ENCODE measurements at places on chromosomes 7 and 10.
A peak's percentile ranks its signal among the peaks of the same experiment; 100 is the strongest.

DNA sequence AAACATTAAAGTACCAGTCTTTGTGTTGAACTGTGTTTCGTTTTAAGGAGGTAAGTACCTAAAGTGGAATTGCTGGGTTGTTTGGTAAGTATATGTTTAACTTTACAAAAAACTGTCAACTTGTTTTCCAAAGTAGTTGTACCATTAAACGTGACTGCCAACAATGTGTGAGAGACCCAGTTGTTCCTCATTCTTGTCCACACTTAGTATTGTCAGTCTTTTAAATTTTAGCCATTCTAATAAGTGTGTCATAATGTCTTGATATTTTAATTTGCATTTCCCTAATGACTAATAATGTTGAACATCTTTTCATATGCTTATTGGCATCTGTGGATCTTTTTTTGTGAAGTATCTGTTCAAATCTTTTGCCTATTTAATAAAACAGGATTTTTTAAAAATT is 74.3 kb downstream of the POLL start:
- DNase-seq: no peak

GRCh38 chr10:43980313-43980712 is 331.6 kb upstream of the ZNF32 start:
- no peak for DNase-seq

DNA sequence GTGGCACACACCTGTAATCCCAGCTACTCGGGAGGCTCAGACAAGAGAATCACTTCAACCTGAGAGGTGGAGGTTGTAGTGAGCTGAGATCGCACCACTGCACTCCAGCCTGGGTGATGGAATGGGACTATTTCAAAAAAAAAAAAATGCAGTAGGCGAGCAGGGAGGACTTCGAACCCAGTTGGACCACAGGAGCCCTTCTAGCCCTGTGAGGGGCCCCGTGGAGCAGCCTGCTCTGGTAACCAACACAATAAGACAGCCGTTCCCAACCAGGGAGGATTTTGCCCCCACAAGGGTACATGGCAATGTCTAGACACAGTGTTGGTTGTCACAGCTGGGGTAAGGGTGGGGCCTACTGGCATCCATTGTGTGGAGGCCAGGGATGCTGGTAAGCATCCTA is 63.9 kb upstream of the BTBD16 start:
- no peak for DNase-seq

GRCh38 chr7:26307226-26307625 is 15.6 kb downstream of the SNX10 start:
- no peak for DNase-seq

DNA sequence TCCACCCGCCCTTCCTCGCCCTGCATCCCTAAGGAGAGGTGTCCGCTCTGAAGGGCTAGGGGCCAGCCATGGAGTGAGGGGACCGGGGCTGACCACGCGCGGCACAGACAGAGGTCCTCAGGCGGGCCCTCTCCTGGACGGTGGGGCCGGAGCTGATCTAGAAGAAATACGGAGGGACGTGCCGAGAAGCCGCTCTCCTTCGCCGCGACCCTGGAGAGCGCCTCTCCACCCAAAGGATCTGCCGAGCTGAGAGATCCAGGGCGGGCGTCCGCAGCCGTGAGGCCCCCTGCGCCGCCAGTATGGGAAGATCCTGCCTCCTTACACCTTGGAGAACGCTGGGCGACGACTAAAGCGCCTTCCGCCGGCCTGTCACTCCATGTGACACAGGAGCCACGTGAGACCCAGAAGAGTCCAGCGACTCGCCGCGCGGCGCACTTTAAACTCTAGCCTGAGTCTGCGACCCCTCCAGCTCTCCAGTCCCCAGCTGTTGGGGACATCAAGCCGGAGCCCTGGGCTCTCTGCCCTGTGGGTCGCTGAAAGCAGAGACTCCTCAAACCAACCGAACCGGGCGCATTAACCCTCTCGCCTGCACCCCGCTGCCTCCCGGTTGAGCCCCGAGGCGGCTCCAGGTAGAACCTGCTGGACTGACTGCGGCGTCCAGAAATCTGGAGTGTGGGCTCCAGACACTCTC is 1.5 kb upstream of the SFMBT2 start:
- peak; percentile 60 for DNase-seq

- DNase-seq: no peak
These were observed 180.8 kb downstream of the USP6NL start for GRCh38 chr10:11430421-11431215.

- DNase-seq: no peak
These were observed at the start of gene A1CF for GRCh38 chr10:50885097-50885859. Gene A1CF, minus strand, starts transcription at chr10:50885627. Its CDS starts 25,687 bp downstream, at chr10:50859940.

DNA sequence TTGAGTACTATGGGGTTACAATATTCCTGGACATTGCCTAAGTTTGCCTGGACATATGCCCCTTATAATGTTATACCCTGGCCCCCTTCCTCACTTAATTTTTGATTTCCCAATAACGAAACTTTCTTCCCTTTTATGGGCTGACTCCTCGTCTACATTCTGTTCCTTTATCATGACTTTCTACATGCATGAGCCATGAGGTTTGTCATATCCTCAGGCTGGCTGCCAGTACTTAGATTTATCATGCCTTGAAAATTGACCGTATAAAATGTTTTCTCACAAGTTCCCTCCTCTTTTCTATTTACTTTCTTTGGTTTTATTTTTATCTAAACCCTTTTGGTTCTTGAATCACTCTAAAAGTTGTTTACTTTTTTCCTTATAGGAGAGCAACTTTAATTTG is 4.7 kb downstream of the DNAH11 start:
- DNase-seq: no peak

DNA sequence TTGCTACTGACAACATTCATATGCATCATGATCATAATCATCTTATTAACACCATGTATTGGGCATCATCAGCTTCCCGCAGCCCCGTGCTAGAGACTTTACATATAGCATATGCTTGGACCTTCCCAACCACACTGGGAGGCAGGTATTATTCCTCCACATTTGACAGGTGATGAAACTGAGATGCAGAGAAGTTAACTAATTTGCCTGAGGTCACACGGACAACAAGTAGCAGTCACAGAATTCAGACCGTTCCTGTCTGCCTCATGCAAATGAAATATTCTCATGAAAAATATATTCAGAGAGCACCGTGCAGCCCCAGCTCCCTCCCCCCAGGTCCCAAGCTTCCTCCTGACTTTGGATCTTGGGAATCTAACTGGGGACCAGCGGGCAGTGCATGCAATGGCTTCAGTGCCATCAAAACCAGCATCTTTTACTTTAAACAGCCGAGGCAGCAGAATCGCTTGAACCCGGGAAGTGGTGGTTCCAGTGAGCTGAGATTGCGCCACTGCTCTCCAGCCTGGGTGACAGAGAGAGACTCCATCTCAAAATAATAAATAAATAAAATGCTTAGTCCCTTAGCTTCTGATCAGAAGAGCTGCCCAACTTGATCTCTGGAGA is 112.2 kb upstream of the GPR26 start:
- DNase-seq: no peak

DNA sequence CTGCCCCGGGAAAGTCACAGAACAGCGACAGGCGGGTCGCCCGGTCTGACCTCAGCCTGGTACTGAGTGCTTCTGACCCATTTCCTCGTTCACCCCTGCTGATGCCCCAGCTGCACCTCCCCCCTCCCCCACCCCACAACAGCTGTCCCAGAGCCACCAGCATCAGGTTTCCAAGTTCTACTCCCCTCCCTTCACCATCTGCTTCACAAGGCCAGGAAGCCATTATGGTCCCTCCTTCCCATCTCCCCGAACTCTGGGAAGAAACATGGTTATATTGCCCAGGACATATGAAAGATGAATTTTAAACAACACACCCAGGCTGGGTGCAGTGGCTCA is 301.9 kb upstream of the GALNT17 start:
- DNase-seq: no peak

GRCh38 chr7:136213012-136213411 is 235.9 kb upstream of the MTPN start:
- no peak for DNase-seq

GRCh38 chr10:86446440-86446839 is 75.2 kb downstream of the WAPL start:
- DNase-seq: no peak

DNA sequence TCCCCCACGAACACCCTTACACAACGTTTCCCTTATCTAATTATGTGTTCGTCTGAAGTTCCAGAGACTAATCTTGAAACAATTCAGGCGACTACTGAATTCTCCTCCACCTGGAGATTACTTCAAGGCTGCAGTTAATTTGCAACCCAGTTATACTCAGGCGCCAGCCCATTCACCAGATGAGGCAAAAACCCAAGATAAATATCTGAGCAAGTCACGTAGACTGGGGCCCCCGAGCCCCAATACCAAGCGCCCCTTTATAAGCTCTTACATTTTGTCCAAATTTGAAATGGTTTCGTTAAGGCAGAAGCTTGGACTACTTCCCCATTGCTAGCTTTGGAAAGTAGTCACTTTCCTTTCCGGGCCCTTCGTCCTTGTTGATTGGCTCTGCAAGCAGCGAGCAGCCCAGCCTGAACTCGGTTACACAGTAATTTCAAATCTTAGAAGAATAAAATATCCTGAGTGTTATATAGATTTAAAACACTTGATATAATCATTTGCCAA is 1.2 kb downstream of the TPK1 start:
- DNase-seq: peak; percentile 31

DNA sequence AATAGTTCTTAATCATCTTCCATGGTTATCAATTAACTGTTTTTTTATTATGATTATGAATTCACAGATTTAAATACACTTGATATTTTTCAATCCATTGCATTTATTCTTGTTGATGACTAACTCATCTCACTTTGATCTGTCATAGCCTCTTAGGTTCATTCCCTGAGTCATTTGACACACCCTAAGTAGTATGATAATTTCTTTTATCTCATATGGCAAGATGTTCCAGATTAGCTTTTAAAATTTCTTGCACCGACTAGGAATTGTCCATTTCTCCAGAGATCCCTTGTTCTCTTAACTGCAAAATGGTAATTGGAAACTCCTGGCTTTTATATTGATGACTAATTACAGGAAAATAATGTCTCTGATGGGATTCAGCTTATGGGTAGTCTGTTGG is 87.6 kb upstream of the CCDC6 start:
- DNase-seq: no peak

DNA sequence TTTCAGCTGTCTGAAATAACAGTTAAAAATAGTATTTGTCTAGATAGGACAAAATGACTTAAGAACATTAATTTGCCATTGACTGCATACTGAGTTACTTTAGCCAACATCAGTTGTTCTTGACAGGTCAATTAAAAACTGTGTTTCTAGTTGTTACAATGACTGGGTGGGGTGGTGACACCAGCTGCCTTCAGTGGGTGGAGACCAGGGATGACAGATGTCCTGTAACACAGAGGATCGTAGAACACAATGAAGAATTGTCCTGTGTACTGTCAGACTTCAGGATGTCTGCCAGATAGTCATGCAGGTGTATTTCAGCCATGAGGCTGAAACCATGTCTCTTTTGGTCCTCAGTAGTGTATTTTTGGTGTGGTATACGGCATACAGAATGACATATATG is 24.4 kb downstream of the TRUB1 start:
- no peak for DNase-seq

DNA sequence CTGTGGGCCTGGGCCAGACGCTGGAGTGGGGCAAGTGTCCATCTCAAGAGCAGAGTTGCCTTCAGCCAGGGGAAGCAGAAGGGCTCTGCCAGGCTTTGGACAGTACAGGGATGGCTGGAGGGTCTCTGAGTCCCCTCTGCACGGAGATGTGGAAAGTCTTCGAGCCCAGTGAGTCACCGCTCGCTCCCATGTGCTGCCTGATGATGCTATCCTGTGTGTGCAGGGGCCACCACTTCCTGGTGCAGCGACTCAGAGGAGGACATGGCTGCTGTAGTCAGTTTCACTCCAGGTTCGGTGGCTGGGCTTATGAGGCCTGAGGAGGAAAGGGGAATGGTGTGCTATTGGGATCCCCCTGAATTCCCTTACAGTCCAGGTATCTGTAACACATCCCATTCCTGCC is 6.0 kb downstream of the ADCYAP1R1 start:
- no peak for DNase-seq

DNA sequence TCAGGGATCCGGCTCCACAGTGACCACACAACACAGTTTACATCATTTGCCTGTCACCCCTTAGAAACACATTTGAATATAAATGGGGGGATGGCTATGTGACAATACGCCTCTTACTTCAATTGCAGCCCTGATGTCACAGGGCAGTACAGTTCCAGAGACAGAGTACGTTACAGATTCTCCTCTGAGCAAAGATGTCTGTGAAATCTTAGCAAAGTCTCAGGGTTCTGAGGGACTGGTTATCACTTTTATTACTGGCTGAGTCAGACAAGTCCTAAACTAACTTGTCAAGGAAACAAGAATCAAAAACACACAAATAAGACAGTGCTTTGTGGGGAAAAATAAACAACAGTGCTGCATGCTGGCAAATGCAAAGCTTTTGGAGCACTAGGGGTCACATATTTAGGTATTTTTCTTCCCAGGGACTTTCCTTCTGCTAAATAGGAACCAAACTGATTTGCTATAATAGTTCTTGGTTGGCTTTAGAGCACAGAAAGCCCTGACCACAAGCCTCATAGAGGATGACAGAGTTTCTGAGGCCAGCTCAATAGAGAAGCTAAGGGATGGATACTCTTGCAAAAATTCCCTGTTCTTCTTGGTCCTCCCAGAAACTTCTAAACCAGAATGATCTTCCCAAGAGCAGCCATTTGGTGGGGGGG is 501.6 kb downstream of the GRID1 start:
- DNase-seq: no peak

DNA sequence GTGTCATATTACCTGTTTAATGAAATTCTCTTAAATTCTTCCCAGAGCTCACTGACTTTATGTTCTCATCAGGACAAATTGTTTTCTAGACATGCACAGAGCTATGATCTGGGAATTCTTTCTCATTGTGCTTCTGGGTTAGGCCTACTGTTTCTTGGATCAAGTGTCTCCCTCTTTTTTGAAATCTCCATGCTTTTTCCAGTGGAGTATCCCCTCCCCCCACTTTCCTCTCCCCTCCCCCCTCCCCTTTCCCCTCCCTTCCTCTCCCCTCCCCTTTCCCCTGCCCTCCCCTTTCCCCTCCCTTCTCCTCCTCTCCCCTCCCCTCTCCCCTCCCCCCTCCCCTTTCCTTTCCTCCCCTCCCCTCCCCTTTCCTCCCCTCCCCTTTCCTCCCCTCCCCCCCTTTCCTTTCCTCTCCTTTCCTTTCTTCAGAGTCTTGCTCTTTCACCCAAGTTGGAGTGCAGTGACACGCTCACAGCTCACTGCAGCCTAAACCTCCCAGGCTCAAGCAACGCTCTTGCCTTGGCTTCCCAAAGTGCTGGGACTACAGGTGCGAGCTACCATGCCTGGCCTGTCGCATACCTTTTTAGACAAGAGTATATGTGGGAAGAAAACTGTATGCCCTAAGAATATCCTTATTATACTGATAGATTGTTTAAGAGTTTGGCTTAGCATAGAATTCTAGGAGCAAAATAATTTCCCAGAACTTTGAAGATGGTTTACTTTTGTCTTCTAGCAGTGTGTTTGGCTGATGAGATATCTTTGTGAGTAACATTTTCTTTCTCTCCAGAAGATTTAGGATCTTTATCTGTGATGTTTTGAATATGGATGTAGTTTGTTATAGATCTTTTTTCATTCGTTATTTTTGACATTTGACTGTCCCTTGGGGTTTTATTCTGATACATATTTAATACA is 2.5 kb downstream of the DYNC2I1 start:
- no peak for DNase-seq

Measured in activated CD4-positive, alpha-beta T cell treated with anti-CD3 and anti-CD28 coated beads, Interleukin-2, amount 50 U/mL, for 48 hours (primary cell).